Activated CD4-positive, alpha-beta T cell treated with anti-CD3 and anti-CD28 coated beads, Interleukin-2, amount 50 U/mL, for 1 hour (primary cell): ENCODE measurements at places on chromosomes 2 and 18.

GRCh38 chr2:166591226-166591625, 97.2 kb upstream of the SCN7A start:
- no peak for DNase-seq

DNA sequence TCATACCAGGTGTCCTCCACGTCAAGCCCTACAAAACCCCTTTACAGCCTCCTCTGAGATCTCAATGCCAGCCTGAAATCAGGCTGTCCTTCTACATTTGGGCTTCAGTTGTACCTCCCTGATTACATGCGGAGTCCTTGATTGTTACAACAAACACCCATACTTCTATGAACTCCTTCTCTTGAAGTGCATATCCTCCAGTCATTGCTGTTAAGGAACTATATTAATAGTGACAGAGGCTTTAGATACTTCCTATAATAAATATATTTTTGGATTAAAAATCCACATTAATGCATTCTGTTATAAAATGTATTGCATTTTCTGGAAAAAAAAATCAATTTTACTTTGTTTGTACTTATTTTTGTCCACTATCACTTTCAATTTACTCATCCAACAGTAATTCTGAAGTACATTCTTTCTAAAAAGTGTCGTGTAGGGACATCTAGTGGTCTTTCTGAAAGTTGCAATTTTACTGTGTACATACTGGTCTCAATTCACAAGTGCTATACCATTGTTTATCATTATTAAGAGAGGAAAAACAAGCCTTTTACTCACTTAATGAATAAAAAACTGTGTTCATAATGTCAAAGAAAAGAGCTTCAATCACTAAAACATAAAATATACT, 316.4 kb downstream of the DSEL start:
- DNase-seq: no peak

DNA sequence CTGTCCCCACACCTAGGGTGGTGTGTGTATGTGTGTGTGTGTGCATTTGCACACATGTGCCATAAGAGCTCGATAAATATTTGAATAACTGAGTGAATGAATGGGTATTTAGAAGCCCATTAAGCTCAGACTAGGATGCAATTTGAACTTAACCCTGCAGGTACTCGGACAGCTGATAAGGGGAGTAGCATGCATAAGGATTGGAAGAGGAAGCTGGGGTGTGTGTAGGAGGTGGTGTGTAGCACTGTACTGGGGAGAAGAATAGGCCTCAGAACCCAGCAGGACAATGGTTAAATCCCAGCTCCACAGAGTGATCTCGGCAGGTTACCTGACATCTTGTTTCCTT, 1.8 kb upstream of the KCNF1 start:
- no peak for DNase-seq

DNA sequence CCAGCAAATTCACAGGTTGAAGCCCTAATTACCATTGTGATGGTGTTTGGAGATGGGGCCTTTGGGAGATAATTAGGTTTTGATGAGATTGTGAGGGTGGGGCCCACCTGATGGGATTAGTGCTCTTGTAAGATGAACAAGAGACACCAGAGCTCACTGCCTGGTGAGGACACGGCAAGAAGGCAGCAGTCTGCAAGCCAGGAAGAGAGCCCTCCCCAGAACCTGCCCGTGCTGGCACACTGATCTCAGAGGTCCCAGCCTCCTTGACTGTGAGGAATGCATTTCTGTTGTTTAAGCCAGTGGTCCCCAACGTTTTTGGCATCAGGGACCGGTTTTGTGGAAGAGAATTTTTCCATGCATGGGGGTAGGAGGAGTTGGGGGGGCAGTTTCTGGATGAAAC, 240.7 kb downstream of the KLHL29 start:
- DNase-seq: no peak

GRCh38 chr2:178279142-178279541, 84.8 kb downstream of the OSBPL6 start:
- no peak for DNase-seq

DNA sequence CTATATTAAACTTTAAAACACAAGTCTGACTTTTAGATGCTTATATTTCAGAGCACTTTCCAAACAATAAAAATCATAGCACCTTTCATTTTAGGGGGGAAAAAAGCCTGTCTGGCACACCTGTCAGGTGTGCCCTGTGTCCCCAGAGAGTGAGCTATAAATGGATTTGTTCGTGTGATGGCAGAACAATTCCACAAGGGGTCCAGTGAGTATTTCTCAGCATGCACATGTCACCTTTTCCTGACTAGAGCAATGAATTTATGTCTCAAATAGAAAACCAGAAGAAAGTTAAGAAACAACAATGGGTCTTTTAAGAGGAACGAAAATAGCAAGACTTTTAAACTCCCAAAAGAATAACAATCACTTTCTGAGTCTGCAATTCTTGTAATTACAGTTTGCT, 55.9 kb downstream of the ACVR1C start:
- no peak for DNase-seq

DNA sequence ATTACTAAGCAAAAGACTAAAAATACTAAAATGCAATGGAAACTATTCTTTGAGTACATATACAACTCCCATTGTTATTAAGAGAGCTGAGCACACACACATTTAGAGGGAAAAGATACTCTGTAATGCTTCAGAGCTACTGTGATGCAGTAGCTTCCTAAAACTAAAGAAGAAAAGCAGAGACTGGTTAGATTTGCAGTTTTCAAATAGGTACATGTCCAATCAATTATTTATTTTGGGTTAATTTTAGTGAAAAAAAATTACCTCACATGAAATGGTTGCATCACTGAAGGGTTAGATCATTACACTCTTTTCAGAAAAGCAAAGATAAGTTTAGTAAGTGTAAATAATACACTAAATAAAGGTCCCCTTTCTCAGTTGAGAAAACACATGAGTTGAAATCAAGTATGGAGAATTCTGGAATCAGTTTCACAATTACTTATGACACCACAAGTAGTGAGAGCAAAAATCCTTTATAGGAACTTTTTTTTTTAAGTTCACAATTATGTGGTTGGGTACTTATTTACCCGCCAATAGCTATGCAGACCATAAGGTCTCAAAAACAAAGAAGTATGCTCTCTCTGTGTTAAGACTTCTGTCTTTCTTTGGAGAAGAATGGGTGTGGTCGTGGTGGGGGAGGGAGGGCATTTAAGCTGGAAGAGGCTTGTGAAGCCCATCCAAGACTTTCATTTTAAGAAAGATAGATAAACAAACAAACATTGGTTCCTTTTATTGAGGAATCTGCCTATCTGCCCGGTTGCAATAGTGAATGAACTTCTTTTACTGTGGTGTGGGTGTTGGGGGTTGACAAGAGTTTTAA, 25.3 kb upstream of the SERTAD2 start:
- no peak for DNase-seq

DNA sequence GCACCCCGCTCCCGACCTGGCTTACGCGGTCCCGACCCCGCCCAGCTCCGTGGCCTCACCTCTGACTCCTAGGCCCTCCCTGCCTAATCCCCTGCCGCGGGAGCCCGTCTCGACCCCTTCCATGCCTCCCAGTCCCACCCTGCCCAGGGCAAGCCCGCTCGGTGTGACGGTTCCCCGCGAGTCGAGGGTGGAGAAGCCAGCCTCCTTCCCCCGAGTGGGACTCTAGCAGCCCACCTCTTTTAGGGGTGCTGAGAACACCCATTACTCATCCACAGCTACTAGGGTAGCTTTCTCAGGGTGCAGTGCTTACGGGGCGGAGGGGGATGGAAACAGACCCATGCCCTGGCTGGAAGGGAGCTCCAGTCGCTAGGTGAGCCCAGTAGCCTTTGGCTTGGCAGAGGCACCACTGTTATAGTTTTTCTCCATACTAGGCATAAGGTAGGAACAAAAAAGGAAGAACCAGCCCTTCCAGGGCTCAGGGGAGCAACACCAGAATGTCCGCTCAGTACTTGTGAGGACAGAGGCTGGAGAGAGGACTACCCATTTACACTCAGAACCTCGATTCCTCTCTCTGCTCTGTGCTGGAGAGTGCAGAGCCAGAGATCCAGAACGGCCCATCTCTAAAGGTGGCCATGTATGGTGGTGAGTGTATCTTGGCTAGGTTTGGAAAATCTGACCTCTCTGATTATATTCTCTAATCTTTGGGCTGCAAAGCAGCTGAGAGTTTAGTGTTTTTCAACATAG, 606 bp downstream of the AGBL5 start:
- no peak for DNase-seq

DNA sequence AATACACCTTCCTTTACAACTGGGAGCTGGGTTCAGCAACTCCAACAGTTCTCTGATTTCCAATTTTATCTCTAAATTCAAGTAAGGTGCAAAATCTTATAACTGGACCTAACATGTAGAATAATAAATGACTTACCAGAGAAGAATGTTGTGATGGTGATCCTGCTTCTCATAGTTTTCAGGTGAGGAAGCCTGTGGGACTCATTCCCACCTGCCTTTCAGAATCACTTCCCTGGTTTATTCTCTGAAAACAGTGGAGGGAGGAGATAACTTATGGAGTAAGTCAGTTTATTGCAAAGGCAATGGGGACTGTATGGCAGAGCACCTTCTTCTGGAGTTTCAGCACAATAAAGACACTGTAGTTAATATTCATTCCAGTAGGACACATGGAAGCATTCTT, 1188.2 kb upstream of the FAM98A start:
- no peak for DNase-seq

GRCh38 chr18:32961538-32961937, 188.7 kb upstream of the KLHL14 start:
- DNase-seq: no peak

DNA sequence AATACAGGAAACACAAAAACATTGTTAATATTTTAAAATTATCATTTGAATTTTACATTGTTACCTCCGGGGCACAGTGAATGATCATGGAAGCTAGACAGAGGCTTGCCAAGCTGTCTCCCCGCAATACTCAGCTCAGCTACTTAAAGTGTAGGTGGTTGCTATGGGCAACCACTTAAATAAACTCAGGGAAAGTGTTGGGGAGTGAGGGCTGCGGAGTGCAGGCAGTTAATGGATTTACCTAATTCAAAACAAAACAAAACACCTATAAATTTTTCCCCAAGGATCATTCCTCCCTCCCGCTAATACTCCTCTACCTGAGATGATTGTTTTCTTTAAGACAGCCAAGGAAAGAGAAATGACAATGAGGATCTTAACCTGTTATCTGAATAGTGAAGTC, 349.5 kb downstream of the TGIF1 start:
- no peak for DNase-seq

DNA sequence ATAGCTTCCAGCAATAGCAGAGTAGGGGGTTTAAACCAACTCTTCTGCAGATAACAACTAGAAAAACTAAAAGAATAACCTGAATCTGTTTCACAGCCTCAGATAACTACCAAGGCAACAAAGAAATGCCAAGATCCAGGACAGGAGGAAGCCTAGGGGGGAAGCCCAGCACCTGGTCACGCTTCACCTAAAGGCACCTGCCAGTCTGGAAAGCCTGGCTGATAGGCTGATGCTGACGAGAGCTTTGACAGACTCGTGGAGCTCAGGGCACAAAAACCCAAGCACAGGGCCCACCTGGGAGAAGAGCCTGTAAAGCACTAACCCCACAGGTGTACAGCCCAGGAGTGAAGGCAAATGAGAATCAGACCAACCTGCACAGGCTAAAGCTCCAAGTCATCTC, 22.6 kb downstream of the EIPR1 start:
- DNase-seq: no peak

- no peak for DNase-seq
These were observed 297.4 kb downstream of the CDH2 start for GRCh38 chr18:27879540-27879939.

GRCh38 chr2:215691346-215691745, 255.5 kb upstream of the FN1 start:
- DNase-seq: no peak

GRCh38 chr2:38581193-38582147, 21.3 kb downstream of the HNRNPLL start:
- DNase-seq: no peak

GRCh38 chr2:239250216-239251081, 150.4 kb downstream of the HDAC4 start:
- DNase-seq: no peak

DNA sequence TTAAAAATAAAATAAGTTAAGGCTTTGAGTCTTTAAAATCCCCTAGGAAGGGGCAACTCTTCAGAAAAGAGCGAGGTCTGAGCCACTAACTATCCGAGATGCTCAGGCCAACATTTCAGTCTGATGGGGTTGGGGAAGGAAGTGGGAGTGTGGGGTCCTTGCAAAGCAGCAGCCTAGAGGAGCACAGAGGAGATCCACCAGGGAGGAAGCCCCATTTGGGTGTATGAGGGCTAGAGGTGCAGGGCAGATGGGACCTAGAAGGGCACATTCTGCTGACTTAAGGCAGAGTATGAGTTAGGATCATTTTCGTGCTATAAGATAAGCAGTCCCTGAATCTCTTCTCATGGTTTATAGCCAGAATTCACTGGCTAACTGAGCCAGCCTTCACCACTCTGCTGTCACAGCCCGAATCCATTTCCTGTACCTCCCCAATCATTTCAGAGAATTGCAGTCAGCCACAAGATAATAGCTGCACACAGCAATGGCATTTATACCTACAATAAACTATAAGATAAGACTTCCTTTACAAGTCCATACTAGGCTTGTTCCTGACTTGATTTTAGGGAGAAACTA, 37.0 kb downstream of the MRPL30 start:
- DNase-seq: no peak

GRCh38 chr2:73074110-73075069, 2.9 kb upstream of the SFXN5 start:
- DNase-seq: no peak

GRCh38 chr18:48646976-48647375, 108.1 kb downstream of the CTIF start:
- DNase-seq: no peak

- no peak for DNase-seq
These were observed 162.7 kb downstream of the FSHR start for GRCh38 chr2:48991415-48992131.

GRCh38 chr2:183349091-183349490, 224.8 kb downstream of the NUP35 start:
- DNase-seq: no peak

- no peak for DNase-seq
These were observed 48.4 kb upstream of the GPR39 start for GRCh38 chr2:132368191-132368590.

GRCh38 chr18:33959609-33960008, 265.1 kb downstream of the NOL4 start:
- DNase-seq: no peak

DNA sequence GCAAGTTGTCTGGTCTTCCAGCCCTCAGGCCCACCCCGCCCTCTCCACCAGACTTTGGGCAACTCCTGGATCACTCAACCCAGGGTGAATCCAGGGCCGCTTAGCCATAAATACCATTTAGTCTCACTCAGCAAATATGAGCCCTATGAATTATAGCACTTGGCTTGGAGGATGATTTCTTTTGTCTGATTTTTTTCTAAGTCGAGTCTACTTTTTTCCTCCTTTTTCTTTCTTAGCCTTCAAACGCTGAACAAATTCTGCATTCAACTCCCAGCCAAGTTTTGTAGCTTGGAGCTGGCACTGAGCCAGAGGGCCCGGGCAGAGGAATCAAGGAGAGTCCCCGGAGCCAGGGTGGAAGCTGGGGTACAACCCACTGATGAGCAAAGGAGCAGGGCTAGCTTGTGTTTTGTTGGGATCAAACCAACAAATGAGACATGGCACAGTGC, 48.7 kb downstream of the SERTAD2 start:
- no peak for DNase-seq

GRCh38 chr2:383178-383577, 95.3 kb upstream of the ALKAL2 start:
- DNase-seq: no peak
